ENCODE measurements at places on chromosomes 12 and 14.

DNA sequence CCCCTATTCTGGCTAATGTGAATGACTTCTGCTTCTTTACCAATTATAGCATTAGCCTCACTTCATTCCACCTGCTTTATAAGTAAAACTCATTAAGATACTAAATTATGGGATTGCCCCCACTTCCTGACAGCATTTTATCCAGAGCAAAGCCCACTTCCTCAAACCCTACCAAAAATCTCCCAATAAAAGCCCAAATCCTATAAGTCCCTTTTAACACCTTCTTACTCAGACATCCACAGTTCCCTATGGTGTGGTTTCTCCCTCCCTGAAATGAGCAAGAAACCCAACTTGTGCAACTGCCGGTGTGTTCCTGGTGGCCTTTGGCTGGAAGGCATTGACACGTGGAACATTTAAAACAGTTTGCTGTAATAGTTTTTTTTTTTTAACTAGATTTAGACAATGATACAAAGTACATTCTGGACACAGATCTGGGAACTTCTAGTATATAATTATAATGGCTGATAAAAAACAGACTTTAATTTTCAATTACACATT is 53.1 kb downstream of the BRMS1L start:
- DNase-seq = peak; percentile 27

DNA sequence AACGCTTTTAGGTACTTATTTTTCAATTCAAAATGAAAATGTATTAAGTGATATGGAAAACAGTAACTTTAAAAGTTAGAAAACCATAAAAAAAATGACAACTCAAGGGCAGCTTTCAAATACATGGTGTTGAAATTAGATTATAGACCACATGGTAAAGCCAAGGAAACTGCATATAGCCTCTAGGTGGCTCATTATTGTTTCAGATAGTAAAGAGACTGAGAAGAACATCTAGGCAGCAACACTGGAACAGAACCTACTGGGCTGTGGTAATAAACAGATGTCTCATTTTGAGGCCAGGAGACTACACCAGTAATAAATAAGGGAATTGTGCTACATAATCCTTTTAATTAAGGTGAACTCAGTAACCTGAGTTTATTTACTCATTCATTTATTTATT is 13.0 kb downstream of the FBXO33 start:
- DNase-seq = no peak

DNA sequence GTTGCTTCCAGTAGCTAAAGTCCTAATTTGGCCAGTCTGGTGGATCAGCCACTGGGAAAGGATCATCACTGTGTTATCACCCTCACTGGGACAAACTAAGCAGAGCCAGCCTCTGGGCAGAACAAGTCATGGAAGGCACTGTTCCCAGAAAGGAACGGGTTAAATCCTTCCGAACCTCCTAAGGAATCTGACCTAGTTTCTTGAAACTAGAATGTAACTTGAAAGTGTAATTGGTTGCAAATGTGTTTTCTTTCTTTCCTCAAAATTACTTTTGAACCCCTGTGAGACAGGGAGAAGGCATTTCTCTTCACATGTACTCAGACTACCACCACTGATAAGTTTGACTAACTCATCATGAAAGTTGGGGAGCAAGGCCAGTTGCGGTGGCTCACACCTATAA is 18.7 kb upstream of the KICS2 start:
- DNase-seq = no peak

GRCh38 chr14:31568671-31569070 is 7.5 kb downstream of the NUBPL start:
- peak; percentile 73 for DNase-seq

- DNase-seq = no peak
Observed at GRCh38 chr14:89268514-89268913, 148.5 kb downstream of the FOXN3 start.

GRCh38 chr14:69956970-69957369 is 77.8 kb downstream of the SMOC1 start:
- no peak for DNase-seq

- no peak for DNase-seq
Observed at GRCh38 chr12:42904683-42905418, 315.3 kb upstream of the PRICKLE1 start.

DNA sequence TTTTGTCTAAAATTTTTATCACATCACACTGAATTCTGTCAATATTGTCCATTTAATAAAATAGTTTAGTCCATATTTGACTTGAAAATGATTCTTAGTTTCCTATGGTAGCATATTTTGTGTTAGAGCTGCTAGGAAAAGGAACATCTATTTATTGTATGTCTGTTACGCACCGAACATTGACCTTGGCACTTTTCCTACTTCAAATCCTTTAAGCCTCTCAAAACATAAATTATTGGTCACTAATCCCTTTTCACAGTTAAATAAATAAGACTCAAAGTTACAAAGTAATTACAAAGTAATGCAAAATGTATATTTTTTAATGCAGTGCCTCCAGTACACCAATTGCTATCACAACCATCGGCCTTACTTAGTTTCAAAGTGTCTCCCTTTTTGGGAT is 28.5 kb downstream of the DCN start:
- no peak for DNase-seq

DNA sequence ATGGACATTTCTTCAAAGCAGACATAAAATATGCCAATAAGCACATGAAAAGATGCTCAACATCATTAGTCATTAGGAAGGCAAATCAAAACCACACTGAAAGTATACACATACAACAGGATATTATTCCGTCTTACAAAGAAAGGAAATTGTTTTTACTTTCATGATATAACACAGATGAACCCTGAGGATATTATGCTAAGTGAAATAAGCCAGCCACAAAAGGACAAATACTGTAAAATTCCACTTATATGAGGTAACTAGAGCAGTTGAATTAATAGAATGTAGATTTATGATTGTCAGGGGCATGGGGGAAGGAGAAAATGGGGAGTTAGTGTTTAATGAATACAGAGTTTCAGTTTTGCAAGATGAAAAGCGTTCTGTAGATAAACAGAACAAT is 4.2 kb downstream of the ACYP1 start:
- no peak for DNase-seq

GRCh38 chr12:115988625-115989563 is 288.6 kb downstream of the MED13L start:
- DNase-seq = no peak

GRCh38 chr12:52542785-52543318 is 10.1 kb downstream of the KRT71 start:
- DNase-seq = no peak

GRCh38 chr12:95717316-95717928 is 73.1 kb downstream of the NTN4 start:
- DNase-seq = no peak

DNA sequence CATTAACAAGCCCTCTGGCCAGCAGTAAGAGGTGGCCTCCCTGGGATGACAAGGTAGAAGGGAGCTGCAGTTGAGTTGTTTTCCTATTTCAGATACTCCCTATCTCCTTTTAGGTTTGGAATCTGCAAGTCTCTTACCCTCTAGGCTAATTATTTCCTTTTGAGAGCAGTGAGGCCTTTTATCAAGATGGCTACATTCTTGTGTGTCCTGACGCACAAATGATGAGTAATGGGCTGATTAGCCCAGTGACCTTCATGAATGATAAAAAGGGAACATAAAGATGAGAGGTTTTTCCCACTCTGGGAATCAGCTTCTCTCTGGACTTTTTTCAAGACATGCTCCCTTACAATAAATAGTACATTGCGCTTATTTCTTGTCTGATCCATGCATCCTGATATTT is 22.9 kb downstream of the DYRK2 start:
- peak; percentile 79 for DNase-seq

DNA sequence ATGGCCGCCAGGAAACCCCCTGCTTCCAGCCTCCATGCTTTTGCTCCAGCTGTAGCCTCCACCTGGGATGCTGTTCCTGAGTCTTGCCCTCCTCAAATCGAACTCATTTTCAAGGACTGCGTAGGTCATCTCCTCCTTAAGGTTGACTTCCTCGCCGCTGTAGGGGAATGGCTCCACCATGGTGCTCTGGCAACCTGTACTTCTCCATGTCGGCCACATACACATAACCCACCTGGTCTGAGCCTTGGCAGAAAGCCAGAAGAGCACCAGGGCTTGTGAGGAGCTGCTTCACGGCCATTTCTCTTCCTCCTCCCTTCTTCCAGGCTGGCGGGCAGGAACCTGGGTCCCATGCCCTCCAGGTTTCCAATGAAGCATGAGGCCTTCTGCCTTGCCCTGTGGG is 36.7 kb upstream of the BEGAIN start:
- DNase-seq = no peak

- DNase-seq = no peak
Observed at GRCh38 chr12:114395755-114396152, 10.2 kb downstream of the TBX5 start.

- DNase-seq = no peak
Observed at GRCh38 chr14:40362856-40363255, 930.6 kb upstream of the FBXO33 start.

DNA sequence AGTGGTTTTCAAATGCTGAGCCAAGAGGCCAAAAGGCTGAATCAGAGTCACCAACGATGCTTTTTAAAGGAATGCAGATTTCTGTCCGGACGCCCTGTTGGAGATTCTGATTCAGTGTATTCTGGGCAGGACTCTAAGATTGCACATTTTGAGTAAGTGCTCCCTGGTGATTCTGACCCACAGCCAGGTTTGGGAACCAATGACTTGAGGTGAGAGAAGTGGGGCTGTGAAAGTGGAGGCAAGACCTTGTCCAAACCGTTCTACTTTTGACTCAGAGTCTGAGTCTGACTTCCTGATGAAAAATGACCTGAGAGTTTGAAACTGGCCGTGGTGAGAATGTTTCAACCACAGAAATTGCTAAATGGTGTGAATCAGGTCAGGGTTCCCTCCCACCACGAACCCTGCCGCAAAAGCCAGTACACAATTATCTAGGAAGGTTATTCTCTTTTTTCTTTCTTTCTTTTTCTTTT is 90.2 kb downstream of the NTN4 start:
- DNase-seq = peak; percentile 97

Data from fibroblast of the aortic adventitia (primary cell).